ENCODE measurements at places on chromosomes 2 and 18.

GRCh38 chr2:188850786-188851185 is 123.4 kb upstream of the COL3A1 start:
- DNase-seq, result no peak

- DNase-seq, result no peak
Observed at GRCh38 chr2:77328134-77328931, 193.8 kb downstream of the LRRTM4 start.

GRCh38 chr2:24830351-24830750 is 37.1 kb downstream of the CENPO start:
- DNase-seq, result no peak

DNA sequence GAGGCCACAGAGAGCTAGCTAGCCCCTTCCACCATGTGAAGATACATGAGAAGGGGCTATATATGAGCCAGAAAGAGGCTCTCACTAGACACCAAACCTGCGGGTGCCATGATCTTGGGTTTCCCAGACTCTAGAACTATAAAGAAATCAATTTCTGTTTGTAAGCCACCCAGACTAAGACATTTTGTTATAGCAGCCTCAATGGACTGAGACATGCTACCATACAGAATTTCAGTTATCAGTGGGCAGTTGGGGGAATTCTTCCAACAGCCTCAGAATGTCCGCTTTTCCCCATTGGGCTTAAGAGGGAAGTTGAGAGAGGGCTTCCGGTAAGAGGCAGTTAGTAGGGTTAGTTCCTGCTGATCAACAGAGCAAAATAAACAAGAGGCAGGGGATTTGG is 39.2 kb downstream of the TNP1 start:
- DNase-seq, result no peak

- no peak for DNase-seq
Observed at GRCh38 chr18:70036771-70037347, 89.2 kb upstream of the CD226 start.

GRCh38 chr2:131154071-131154531 is 49.0 kb downstream of the PLEKHB2 start:
- peak; percentile 60 for DNase-seq
